ENCODE measurements at places on chromosomes 1 and 21.

- no peak for DNase-seq
Measured at GRCh38 chr1:164660775-164661174, 101.8 kb downstream of the PBX1 start.

DNA sequence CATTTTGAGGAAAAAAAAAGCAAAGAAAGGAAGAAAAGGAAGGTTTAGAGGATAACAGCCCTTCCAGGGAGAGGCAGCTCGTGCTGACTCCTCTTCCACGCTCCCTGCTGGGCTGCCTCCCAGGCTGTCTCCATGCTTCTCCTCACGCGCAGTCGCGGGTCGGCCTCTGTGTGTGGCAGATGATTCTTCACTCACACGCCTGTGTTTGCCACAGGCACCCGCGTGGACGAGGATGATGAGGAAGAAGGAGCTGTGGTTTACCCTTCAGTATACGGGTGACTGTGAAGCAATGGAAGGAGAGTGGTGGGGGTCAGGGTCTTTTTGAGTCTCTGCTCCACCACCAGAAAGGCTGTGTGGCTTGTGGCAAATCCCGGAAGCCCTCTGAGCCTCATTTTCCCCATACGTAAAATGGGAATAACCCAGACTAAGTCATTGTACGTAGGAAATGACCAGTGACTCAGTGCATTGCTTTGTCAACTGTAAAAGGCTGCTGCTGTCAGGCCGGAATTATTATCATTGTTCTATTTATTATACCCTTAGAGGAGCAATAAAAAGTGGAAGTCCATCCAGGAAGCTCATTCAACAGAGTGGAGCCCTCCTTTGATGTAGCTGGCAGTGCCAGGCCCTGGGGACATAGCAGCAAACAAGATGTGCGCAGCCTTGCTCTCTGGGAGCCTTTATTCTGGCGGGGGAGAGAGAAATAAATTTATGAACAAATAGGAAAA lies 11.9 kb upstream of the SH2D2A start:
- DNase-seq: no peak

DNA sequence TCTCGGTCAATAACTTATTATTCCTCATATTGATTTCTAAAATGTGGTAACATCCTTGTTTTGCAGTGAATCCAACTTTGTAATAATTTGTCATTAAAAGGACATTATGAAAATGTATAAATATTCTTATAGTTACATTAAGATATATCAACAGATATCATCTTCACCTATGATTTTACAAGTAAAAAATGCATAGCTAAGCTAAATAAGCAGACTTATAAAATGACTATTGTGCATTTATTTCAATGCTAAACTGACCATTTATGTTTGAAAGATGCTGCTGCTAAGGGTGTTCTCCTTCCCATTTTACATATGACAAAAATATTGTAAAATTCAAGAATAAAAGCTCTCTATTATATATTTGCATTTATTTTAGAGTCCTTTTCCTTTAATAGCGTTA lies 7.8 kb downstream of the PROX1 start:
- DNase-seq: no peak

- no peak for DNase-seq
Measured at GRCh38 chr1:108639899-108640560, 20.9 kb downstream of the HENMT1 start.

GRCh38 chr1:248816042-248816851 lies 9.5 kb downstream of the SH3BP5L start:
- no peak for DNase-seq

GRCh38 chr1:99557546-99558202 lies 88.2 kb upstream of the PALMD start:
- no peak for DNase-seq

- no peak for DNase-seq
Measured at GRCh38 chr1:48036710-48037355, 39.6 kb upstream of the TRABD2B start.

- DNase-seq: no peak
Measured at GRCh38 chr1:102498929-102499328, 502.2 kb upstream of the OLFM3 start.

- DNase-seq: no peak
Measured at GRCh38 chr1:219460081-219460895, 152.6 kb downstream of the ZC3H11B start.

DNA sequence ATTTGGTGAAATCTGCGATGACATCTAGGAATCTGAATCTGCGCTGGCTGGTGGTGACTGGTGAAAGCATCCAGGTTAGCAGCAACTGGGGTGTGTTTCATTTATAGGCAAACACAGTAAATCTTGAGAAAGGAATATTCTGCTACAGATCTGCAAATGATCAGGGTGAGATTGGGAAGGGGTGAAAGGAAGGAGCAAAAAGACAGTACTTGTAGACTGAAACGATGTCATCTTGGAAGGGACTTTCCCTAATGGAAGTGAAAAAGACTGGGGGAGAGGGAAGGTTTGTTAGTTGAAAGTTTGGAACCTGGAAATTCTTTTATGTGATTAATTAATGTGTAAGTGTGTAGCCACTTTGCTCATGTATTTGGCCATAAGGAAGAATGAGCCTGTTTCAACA lies 228.3 kb downstream of the FMN2 start:
- DNase-seq: no peak

- no peak for DNase-seq
Measured at GRCh38 chr1:26483980-26484379, 11.7 kb downstream of the HMGN2 start.

DNA sequence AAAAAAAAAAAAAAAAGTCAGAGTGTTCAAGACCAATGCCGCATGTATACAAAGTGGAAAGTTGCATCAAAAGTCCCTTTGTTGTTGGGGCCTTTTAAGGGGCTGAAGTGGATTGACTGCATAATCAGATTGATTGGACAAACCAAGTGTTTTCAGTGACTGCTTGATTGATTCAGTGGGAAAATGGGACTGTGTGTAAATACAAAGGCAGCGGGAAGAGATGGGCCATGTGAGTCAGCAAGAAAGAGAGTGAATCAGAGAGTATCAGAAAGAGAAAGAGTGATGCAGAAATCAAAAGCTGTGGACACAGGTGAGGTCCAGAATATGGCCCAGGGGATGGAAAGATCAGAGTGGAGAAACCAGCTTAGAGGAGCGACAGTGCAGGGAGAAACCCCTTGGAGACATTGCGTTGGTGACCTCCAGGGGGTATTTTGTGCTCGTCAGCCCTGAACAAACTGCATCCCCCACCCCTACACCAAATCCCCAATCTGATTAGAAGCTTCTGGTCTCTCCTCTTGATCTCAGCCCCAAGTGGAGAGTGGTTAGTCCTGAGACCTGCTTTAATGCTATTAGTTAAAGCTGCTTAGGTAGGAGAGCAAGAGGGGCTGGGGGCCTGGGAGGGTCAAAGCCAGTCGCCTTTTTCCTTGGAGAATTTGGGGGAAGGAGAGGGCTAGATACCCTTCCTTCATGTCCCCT lies 5.1 kb upstream of the ETV3L start:
- DNase-seq: no peak

- DNase-seq: no peak
Measured at GRCh38 chr1:76254104-76255030, 179.8 kb downstream of the ST6GALNAC3 start.

DNA sequence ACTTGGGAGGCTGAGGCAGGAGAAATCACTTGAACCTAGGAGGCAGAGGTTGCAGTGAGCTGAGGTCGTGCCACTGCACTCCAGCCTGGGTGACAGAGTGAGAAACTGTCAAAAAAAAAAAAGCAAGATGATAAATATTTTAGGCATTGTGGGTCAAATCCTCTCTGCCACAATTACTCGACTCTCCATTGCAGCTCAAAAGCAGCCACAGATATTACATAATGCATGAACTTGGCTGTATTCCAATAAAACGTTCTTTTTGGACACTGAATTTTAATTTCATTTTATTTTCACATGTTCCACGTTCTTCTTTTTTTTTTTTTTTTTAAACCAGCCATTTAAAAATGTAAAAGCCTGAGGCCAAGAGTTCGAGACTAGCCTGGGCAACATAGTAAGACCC lies 69.4 kb downstream of the TCP10L start:
- DNase-seq: no peak
